Aorta (tissue), 5 donors: ENCODE measurements at places on chromosomes 5 and 9. TPM values are rescaled to one million over a fixed set of nuclear protein-coding genes. Genes with fewer than 3 reads are reported as not detected.

DNA sequence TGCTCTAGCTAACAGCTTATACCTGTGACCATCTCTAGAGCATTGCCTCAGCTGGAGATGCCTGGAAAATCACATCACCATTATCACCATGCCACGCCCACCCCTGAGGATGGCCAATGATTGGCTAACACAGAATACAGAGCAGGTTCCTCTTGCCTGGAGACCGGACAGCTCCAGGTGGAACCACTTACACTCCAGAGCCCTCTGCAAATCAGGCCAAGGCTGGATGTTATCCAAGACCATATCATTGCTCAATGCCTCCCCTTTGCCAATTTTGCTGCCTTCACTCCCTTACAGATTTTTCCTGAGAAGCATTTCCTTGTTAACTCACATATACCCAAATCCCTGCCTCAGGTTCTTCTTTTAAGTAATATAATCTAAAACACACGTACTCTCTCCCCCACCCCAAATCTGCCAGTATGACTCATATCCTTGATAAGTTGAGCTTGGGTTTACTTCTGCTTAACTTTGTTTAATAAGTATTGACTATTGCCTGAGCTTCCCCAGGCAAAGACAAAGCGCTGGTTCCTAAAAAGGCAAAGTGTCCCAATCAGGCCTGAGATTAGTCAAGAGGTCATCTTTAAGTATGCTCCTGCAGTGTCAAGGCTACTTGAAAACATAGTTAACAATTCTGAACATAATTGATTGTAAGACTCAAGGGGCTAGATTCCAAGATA lies 309.6 kb downstream of the EPB41L4A start:
- no peaks in the 10 kb centered on the region for H3K27me3 ChIP-seq
- H3K27ac ChIP-seq: no peak overlapping the region
- no peak overlapping the region for H3K4me3 ChIP-seq
- DNase-seq: peak; percentile 39

DNA sequence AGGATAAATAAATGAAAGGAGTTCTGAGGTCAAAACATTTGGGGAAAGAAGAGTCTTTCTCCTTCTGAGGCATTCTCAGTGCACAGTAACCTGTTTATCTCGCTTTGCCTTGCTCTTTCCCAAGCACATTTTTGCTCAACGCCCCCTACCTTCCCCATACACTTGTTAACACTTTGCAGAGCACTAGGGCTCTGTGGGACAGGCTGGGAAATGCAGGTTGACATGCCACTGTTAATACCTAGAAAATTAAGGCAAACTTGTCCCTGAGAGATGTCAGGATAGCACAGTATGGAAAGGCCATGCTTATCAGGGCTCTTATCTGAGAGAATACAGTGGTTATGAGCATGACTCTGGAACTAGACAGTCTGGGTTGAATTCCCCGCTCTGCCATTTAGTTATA lies 152.0 kb downstream of the DOCK8 start:
- DNase-seq: no peak
- no peaks in the 10 kb centered on the region for H3K27me3 ChIP-seq
- no peak overlapping the region for H3K27ac ChIP-seq
- H3K4me1 ChIP-seq: no peaks in the 10 kb centered on the region

NXNL2 gene
- 0.78 TPM for total RNA-seq

DNA sequence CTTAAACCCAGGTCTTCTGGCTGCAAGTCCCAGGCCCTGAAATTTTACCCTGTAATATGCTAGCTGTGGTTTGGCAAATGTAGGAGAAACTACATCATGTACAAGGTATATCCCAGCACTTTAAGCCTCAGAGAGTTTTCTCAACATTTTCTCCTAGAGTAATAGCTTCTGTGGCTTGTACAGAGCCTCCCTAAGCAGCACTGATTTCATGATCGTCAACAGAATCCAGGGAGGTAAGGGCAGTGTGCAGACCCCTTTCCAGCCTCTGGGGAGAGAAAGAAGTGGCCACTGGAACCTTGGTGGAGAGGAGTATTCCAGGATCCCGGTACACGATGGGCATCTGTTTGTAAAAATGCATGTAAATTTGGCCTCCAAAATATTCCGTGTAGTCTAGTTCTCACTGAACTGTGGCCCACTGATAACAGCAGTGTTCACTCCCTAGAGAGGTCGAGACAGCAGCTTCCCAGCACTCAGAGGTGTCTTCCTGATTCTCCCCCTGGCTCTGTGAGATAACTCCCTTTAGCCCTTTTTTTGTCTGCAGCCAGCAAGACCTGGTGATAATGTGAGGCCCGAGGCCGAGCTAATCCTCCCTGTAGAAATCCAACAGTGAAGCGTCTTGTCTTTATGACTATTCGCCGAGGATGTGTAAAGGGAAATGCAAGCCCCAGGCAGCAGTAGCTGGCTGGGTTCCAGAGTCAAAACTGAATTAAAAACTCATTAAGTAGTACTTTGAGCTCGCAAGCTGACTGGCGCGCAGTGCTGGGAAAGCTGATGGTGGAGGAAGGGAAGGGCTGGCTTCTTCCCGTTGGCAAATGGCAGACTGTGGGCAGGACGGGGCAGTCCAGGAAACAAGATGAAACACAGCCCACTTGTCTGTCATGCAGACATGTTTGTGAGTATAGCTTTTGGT lies 59.0 kb downstream of the MAP1B start:
- H3K27me3 ChIP-seq: no peaks in the 10 kb centered on the region
- peaks cover 11% of the 10 kb centered on the region for H3K4me1 ChIP-seq
- peak; percentile 81 for DNase-seq
- H3K27ac ChIP-seq: peak overlapping the region; percentile 87
- no peak overlapping the region for H3K4me3 ChIP-seq

DNA sequence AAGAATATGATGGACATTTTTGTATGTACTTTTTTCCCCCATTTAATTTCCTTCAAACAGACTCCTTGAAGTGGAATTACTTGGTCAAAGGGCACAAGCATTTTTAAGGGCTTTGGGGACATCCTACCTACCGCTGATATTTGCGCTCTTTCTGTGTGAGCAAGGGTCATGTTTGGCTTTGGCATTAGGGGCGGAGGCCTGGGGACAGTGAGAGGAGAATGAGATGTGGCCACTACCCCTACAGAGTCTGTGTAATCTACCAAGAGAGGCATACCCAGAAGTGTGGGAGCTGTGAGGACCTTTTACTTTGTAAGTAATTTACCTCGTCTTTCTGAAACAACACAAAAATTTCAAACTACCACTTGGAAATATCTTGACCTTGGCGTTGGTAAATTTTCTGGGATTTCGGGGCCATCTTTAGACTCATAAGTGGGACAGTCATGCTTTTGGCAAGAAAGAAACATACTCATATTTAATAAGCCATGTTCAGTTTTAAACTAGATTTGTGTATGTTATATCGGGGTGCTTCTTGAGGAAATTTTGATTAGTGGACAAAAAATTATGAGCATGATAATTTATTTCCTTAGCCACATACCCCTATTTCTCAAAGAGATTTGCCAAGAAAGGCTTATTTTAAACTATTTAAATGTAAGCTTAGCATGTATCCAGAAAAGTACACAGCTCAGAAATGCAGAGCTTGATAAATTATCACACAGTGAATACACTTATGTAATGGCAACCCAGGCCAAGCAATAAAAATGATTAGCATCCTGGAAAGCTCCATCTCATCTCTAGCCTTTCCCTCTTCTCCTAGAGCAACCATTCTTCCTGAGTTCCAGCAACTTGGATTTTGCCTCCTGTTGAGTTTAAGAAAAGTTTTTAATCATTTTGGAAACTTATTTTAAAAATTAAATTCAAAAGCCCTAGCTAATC lies 63.6 kb downstream of the ARHGAP26 start:
- H3K27ac ChIP-seq: no peak overlapping the region
- H3K27me3 ChIP-seq: no peaks in the 10 kb centered on the region
- H3K4me3 ChIP-seq: no peak overlapping the region
- no peaks in the 10 kb centered on the region for H3K4me1 ChIP-seq

GEMIN5 gene
- 12.0 TPM for total RNA-seq

- no peak overlapping the region for H3K4me3 ChIP-seq
- H3K27me3 ChIP-seq: no peaks in the 10 kb centered on the region
- DNase-seq: peak; percentile 80
- no peak overlapping the region for H3K27ac ChIP-seq
Observed at GRCh38 chr5:157106630-157107461, 2.0 kb downstream of the HAVCR2 start.

- no peak overlapping the region for H3K4me3 ChIP-seq
- no peak overlapping the region for H3K27ac ChIP-seq
- no peak for DNase-seq
Observed at GRCh38 chr5:59346982-59347381, 546.5 kb downstream of the PDE4D start.

- no peaks in the 10 kb centered on the region for H3K36me3 ChIP-seq
- no peaks in the 10 kb centered on the region for H3K27me3 ChIP-seq
- no peaks in the 10 kb centered on the region for H3K4me1 ChIP-seq
- H3K27ac ChIP-seq: no peak overlapping the region
- no peak for DNase-seq
Observed at GRCh38 chr5:74556631-74557595, 83.6 kb downstream of the ENC1 start.

- H3K4me3 ChIP-seq: no peak overlapping the region
- H3K36me3 ChIP-seq: no peaks in the 10 kb centered on the region
- H3K27ac ChIP-seq: no peak overlapping the region
- H3K27me3 ChIP-seq: no peaks in the 10 kb centered on the region
- no peaks in the 10 kb centered on the region for H3K4me1 ChIP-seq
Observed at GRCh38 chr5:172144291-172144815, 43.7 kb downstream of the STK10 start.

DNA sequence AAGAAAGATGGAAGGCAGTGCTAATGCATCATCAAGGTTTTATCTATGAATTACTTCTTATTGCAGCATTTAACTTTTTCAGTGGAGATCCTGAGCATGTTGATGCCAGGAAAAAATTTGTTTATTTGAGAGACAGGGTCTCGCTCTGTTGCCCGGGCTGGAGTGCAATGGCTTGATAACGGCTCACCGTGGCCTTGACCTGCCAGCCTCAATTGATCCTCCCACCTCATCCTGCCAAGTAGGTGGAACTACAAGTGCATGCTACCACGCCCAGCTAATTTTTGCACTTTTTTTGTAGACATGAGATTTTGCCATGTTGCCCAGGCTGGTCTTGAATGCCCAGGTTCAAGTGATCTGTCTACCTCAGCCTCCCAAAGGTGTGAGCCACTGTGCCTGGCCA lies 47.2 kb downstream of the AOPEP start:
- H3K27me3 ChIP-seq: no peaks in the 10 kb centered on the region
- peaks cover 5% of the 10 kb centered on the region for H3K4me1 ChIP-seq
- H3K36me3 ChIP-seq: no peaks in the 10 kb centered on the region

GRCh38 chr5:10307206-10308148 lies at the start of gene CMBL:
Gene CMBL, minus strand, starts transcription at chr5:10307902. Its CDS starts 17,140 bp downstream, at chr5:10290762.
- no peaks in the 10 kb centered on the region for H3K27me3 ChIP-seq
- no peaks in the 10 kb centered on the region for H3K36me3 ChIP-seq
- DNase-seq: peak; percentile 85
- no peak within 1 kb of the TSS for H3K27ac ChIP-seq
- peak within 1 kb of the TSS; percentile 58 for H3K4me3 ChIP-seq

- no peak overlapping the region for H3K27ac ChIP-seq
- H3K36me3 ChIP-seq: no peaks in the 10 kb centered on the region
- DNase-seq: no peak
- no peak overlapping the region for H3K4me3 ChIP-seq
- no peaks in the 10 kb centered on the region for H3K27me3 ChIP-seq
- no peaks in the 10 kb centered on the region for H3K4me1 ChIP-seq
Observed at GRCh38 chr5:168328814-168329213, 37.4 kb downstream of the WWC1 start.

- no peak overlapping the region for H3K27ac ChIP-seq
- H3K4me3 ChIP-seq: no peak overlapping the region
- H3K4me1 ChIP-seq: no peaks in the 10 kb centered on the region
- H3K36me3 ChIP-seq: no peaks in the 10 kb centered on the region
- no peaks in the 10 kb centered on the region for H3K27me3 ChIP-seq
- no peak for DNase-seq
Observed at GRCh38 chr5:15691521-15691920, 191.5 kb downstream of the FBXL7 start.

GRCh38 chr9:101479338-101480030 lies 43.9 kb upstream of the ALDOB start:
- no peak overlapping the region for H3K27ac ChIP-seq
- H3K4me3 ChIP-seq: no peak overlapping the region
- H3K4me1 ChIP-seq: peaks cover 3% of the 10 kb centered on the region

DNA sequence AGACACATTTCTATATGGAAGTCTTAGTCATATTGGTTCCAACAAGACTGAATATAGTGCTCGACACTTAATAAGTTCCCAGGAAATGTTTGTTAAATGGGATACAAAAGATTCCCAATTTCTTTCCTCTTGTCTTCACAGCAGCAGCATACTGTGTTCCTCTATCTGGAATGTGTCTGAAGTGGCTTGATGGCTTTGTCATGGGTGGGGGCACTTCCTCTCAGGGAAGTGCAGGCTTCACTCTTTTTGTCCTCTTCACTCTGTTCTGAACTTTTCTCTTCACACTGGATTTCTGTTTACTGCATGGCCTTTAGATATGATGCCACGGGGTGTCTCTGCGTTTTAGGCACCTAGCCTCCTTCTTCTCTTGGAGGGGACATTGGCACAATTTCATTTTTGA lies 127.7 kb upstream of the C9orf72 start:
- H3K36me3 ChIP-seq: no peaks in the 10 kb centered on the region
- H3K4me3 ChIP-seq: no peak overlapping the region
- no peaks in the 10 kb centered on the region for H3K4me1 ChIP-seq
- no peaks in the 10 kb centered on the region for H3K27me3 ChIP-seq

GRCh38 chr5:57243286-57244137 lies 69.7 kb downstream of the GPBP1 start:
- no peak overlapping the region for H3K27ac ChIP-seq
- H3K4me3 ChIP-seq: no peak overlapping the region
- H3K27me3 ChIP-seq: no peaks in the 10 kb centered on the region
- H3K4me1 ChIP-seq: no peaks in the 10 kb centered on the region

RNF183 gene
- total RNA-seq: not detected

PDGFRB gene
- total RNA-seq: 360 TPM

DNA sequence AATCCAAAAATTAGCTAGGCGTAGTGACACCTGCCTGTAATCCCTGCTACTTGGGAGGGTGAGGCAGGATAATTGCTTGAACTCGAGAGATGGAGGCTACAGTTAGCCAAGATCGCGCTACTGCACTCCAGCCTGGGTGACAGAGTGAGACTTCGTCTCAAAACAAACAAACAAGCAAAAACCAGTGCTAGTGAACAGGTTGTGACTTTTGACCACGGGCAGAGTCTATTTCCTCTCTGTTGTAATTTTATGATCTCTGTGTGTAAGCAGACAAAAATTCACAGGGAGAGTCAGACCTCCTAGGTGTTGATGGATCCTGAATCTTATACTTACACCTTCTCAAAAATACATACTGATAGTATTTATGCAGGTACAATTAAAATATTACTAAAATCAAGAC lies 65.8 kb downstream of the SPEF2 start:
- no peak overlapping the region for H3K4me3 ChIP-seq
- no peak overlapping the region for H3K27ac ChIP-seq

F2RL1 gene
- total RNA-seq: 0.88 TPM

C5orf52 gene
- not detected for total RNA-seq

PCDHGA10 gene
- total RNA-seq: 11.4 TPM

GRCh38 chr5:36679221-36679989 lies 73.0 kb downstream of the SLC1A3 start:
- H3K4me3 ChIP-seq: no peak overlapping the region
- no peak for DNase-seq
- no peaks in the 10 kb centered on the region for H3K27me3 ChIP-seq
- H3K27ac ChIP-seq: no peak overlapping the region
- H3K4me1 ChIP-seq: no peaks in the 10 kb centered on the region

- H3K36me3 ChIP-seq: no peaks in the 10 kb centered on the region
- DNase-seq: no peak
- no peaks in the 10 kb centered on the region for H3K27me3 ChIP-seq
- no peak overlapping the region for H3K27ac ChIP-seq
- no peak overlapping the region for H3K4me3 ChIP-seq
Observed at GRCh38 chr5:154948313-154948712, 7.4 kb downstream of the MRPL22 start.

MYO10 gene
- total RNA-seq: 17.6 TPM
